Activated CD4-positive, CD25-positive, alpha-beta regulatory T cell treated with anti-CD3 and anti-CD28 coated beads, Interleukin-2, amount 50 U/mL, for 16 hours (primary cell): ENCODE measurements at places on chromosomes 11 and 22.

- DNase-seq, result no peak
Observed at GRCh38 chr11:120055646-120056045, 82.3 kb downstream of the TRIM29 start.

DNA sequence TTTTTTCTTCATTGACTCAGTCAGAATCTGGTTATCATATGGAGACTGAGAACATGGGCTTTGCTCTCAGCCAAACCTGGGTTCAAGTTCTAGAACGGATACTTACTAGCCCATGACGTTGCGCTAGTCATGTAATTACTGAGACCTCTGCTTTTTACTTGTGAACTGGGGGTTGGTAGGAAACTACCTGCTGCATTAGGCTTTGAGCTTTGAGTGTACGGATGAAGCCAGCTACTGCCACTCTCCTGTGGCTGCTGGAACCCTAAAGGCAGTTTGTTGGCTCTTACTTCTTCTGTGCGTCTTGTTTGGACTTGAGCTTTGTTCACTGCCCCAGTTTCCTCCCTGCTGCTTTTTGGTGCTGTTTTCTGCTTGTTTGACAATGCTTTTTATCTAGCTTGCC is 18.1 kb downstream of the PPP6R2 start:
- no peak for DNase-seq

- no peak for DNase-seq
Observed at GRCh38 chr22:37884420-37884819, 21.7 kb upstream of the MICALL1 start.

DNA sequence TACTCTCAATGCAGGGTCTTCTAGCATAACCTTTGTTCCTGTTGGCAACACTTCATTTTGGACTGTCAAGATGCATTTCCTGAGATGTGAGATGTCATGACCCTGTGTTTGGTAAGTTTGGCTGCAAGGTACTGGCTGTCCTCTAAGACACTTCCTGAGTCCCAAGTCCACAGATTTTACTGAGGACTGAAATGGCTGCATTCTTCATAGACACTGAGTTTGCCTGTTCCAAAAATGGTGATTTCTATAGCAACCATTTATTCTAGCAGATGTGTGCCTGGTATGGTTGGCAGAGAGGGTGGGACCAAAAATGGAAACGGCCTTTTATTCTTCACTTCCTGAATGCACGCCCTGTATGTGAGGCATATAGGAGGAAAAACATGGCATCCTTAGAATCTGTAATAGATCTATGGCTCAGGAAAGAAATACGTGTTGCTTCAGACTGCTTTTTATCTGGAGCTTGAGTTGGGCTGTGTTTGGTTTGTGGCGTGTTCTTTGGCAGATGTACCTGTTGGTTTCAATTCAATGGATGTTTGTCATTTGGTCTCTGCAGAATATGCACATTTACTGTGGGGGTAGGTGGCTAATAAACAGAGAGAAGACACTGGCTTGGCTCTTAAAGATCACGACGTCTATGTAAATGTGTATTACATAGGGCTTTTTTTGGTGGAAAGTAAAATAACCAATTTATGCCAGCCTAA is 62.4 kb downstream of the ZBTB16 start:
- DNase-seq, result no peak

- DNase-seq, result no peak
Observed at GRCh38 chr11:75214843-75215242, 25.7 kb upstream of the TPBGL start.

- no peak for DNase-seq
Observed at GRCh38 chr11:16293204-16293681, 63.1 kb downstream of the SOX6 start.

DNA sequence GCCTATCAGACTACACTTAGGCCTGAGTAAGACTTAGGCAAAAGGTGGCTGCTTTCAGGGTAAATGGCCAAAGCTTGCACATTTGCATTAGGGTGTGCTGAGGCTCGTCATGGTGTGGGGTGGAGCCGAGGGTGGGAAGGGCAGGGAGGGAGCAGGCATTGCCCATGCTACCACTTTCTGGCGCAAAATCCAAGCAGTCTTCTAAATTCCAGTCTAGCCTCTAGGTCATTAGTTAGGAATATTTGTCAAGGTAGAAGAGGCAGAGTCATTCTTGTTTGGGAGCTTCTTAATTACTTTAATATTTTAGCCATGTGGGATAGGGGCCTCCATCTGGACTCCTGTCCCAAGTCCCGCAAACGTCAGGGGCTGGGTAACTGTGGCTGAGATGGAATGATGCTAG is 28.6 kb downstream of the SCUBE1 start:
- no peak for DNase-seq

DNA sequence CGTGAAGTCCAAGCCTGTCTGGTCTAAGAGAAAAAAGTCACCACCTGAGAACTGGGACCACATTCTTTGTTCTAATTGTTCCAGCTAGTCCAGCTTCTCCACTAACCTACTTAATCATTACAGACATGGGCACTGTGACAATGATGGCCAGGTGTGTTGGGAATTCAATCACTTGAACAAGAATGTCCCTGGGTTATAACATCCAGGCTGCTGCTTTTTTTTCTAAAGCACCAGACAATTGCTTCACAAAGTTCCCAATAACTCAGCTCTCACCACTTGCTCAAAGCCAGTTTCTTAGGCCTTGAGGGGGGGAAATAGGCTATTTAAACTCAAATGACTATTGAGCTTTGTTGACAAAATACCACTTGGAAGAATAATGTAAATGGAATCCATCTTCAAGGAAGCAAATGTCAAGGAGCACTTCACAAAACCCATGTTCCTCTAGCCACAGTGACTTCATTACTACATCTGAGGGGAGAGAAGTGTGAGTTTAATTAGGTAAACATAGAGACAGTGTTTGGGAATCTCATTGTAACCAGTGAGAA is 80.3 kb downstream of the ME3 start:
- no peak for DNase-seq

- no peak for DNase-seq
Observed at GRCh38 chr11:132284611-132285010, 914.2 kb downstream of the NTM start.

GRCh38 chr22:27101288-27101687 is 443.9 kb downstream of the MIAT start:
- no peak for DNase-seq

DNA sequence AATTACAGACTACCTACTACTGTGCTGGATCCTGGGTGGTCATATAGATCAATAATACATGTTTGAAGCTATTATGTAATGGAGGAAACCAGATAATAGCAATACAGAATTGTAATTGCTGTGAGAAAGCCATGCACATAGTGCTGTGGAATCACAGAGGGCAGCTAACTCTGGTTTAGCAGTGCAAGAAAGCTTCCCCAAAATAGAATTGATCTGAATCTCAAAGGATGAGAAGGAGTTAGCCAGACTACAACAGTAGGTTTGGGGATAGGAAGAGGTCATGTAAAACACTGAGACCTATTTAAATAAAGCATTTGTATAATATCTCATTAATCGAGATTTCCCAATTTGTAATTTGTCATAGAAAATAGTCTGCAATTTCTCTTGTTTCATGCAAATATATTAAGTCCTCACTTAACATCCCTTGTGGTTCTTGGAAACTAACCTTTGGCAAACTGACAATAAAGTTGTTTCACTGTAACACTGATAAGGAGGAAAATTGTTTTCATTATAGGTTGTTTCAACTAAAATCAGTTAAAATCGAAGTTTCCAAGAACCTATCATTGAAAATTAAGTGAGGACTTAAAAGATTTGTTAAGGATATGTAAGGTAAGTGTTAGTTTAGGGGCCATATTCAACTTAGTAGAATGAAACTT is 7.6 kb downstream of the C11orf58 start:
- no peak for DNase-seq

DNA sequence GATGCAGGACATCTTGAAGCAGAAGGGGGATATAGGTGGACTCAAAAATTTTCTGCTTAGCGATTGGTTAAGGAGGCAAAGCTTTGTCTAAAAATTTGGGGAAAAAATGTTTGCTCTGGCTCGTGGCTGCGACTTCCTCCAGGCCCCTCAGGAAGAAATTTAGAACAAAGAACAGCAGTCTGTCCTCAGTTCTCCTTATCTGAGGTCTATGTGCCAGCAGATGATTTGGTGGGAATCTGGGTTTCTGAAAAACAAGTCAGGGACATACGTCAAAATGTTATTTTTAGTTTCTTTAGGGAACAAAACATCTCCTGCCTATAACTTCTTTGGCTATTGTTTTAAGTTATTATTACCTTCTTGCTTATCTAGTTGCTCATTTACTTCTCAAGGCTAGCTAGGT is 8.1 kb downstream of the OR6M1 start:
- DNase-seq, result no peak

DNA sequence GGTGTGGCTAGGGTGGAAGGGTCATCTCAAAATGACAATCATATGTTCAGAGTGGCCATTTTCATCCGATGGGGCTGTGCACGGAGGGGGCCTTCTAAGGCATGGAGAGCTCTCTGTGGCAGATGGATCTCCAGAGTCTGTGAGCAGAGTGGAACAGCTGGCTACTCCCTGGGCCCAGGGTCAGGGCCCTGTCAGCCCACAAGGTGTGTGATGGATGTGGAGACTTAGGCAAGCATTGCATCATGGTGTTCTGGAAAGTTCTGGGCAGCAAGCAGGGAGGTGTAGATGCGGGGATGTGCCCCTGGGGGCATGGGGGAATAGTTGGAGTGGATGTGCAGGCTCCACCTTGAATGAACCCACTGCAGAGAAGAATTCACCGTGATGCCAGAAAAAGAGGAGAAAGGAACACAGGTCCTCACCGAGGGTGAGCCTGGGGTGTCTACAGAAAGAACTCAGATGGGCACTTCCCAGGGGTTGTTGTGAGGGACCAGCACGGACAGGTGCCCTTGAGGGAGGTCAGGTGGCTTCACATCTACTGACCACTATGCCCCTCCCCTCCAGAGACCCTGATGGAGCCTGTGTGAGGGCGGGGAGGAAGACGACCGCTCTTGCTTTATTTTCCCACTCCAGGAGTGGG is 51.1 kb downstream of the CHRDL2 start:
- DNase-seq, result no peak

DNA sequence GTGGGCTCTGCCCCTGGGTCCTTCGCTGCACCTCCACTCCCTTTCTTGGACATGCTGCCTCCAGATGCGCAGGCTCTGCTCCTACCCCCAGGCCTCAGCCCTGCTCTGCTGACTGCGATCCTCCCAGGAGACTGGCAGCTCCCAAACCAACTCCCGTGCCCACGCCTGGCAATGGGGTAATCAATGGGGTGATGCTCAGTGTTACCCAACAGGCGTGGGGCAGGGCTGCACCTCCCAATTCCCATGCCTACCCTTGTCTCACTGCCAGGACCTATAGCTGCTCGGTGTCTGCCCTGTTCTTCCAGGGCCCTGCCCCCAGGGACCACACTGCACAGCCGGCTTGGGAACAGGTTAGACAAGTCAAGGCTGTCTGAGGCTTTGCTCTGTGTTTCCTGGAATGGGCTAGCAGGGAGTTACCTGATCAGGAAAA is at the start of gene ALDH3B2:
Gene ALDH3B2, minus strand, starts transcription at position 182 of the 430 bp plus-strand sequence. CDS start 7,688 bp downstream, outside the sequence.
- DNase-seq, result no peak

DNA sequence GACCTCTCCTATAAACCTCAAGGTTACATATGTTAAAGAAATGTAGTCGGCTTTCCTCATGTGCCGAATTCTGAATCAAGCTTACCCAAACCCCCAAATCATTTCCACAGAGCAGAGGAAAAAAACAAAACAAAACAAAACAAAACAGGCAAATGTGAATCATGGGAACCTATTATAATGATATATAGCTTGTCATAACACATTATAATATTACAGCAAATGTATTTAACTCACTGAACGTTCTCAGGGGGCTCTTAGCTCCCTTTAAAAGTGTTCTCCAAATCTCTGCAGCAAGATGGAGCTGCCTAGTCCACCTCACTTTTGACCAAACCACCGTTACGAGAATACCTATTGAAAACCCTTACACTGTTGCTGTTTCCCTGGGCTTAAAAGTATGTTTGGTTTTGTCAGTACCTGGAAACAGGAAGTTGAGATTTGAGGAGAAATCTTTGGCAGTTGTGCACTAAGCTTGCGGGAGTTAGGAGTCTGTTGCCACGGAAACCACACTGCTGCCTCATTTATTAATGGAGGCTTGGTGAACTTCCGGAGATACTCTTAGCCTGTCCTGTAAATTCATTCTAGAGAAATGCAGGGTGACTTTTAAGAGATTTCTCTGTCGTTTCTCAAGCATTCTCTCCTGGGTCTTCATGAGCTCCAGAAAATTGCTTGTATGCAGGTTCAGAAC is 167.0 kb upstream of the RASSF10 start:
- no peak for DNase-seq
